GM06990 (cell line): ENCODE measurements at places on chromosomes 12 and 14.

DNA sequence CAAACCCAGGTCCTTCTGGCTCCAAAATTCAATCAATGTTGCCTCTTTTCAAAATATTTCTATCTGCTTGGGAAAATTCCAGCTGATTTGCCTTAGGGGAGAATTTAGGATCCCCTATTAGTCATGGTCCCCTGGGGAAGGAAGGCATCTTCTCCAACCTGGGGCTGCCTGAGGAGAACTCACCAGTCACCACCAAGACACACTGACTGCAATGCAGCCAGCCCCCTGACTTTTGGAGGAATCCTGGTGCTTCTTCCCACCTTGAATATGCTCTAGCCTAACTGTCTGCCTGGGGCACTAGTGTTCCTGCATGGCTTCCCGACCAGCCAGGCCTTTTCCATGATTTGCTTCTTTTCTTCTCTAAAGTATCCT is 71.8 kb upstream of the BCL2L14 start:
- DNase-seq = no peak

- DNase-seq = no peak
Measured at GRCh38 chr12:101436136-101436535, 28.6 kb upstream of the ARL1 start.

DNA sequence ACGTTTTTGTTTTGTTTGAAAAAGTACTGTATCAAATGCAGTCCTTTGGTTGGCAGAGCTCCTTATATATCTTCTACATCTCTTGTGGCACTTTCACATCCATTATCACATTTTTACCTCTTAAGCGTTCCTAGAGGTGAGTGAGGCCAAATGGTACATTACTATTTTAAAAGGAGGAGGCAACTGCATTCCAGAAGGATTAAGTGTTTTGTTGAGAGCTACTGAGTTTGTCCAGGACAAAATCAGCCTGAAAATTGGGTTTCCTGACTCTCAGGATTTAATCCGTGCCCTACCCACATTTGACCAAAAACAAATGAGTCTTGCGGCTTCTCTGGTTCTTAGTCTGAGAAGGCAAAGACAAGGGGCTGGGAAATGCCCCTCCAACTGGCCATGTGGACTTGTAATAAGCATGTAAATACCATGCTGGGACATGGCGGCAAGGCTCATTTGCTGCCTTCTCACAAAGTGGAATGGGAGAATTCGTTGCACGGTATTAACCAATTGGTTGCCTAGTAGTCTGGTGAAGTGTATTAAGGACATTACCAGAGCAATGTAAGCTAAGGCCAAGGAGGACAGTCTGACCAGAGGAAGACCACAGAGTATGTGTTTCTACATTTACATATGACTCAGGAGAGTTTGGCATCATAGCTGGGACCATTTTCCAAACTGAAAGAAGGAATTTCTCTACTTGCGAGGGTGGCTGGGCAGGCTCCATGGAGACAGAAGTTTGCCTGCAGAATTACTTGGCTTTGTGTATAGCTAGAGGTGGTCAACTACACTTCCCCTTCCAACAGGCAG is 175.8 kb upstream of the PLXNC1 start:
- DNase-seq = no peak

DNA sequence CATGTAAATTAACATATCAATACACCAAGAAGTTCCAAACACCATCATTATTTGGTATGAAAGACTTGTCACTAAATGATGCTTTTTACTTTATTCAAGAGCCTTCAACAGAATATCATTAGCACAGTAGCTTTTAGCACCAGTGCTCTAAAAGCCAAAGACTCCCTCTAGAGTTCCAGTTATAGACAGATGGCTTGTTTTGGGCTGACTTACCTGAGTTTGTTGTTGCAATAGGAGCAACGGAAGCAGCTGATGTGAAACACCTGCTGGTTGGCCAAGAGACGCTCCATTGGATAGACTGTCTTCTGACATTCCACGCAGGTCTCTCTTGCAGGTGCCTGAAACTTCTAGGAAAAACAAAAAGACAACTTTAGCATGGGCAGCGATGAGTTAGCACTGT is 14.5 kb upstream of the CERS5 start:
- no peak for DNase-seq

- no peak for DNase-seq
Measured at GRCh38 chr12:83065562-83065961, 378.9 kb downstream of the TMTC2 start.

DNA sequence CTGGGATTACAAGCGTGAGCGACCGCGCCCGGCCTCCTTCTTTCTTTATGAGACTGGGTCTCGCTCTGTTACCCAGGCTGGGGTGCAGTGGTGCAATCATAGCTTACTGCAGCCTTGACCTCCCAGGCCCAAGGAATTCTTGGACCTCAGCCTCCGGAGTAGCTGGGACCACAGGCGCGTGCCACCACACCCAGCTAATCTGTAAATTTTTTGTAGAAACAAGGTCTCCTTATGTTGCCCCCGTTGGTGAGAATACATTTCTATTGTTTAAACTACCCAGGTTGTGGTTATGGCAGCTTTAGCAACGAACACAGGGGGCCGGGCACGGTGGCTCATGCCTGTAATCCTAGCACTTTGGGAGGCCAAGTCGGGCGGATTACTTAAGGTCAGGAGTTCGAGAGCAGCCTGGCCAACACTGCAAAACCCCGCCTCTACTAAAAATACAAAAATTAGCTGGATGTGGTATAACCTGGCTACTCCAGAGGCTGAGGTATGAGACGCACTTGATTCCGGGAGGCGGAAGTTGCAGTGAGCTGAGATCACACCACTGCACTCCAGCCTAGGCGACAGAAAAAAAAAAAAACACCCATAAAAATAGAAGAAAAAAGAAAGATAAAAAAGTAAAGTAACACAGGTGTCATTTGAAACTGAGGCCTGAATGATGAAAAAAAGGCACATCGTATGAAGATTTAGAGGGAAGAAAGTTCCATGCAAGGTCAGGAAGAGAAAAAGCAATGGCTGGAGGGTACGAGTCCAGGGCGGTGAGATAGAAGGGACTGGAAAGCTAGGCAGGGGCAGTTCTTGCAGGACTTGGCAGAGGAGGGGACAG is 977 bp upstream of the TMEM120B start:
- DNase-seq = no peak

GRCh38 chr12:130683080-130683479 is 33.0 kb downstream of the RIMBP2 start:
- DNase-seq = no peak

DNA sequence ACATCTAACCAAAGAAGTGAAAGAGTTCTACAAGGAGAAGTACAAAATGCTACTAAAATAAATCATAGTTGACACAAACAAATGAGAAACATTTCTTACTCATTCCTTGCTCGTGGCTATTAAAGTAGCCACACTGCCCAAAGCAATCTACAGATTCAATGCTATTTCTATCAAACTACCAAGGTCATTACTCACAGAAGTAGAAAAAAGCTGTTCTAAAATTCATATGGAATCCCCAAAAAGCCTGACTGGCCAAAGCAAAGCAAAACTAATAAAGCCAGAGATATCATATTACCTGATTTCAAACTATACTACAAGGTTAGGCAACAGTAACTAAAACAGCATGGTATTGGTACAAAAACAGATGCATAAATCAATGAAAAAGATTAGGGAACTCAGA is 305.6 kb downstream of the RPAP3 start:
- no peak for DNase-seq

DNA sequence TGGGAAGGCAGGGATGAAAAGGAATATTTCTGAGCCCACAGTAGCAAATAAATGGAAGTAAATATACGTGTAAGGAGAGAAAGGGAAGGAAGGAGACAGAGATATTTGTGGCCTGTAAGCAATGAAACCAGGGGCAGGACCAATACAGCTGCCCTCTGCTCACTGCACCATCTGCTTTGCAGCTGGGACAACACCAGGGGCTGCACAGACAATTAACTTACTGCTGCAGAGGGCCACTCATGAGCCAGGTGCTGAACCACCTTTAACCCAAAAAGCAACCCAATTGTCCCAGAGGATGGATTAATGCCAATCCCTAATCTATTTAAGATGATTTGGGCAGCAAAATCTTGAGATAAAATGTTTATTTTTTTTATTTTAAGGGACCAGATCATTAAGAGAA is 30.6 kb upstream of the TMX1 start:
- DNase-seq = no peak

GRCh38 chr12:42586268-42586667 is 3.3 kb downstream of the PRICKLE1 start:
- no peak for DNase-seq

DNA sequence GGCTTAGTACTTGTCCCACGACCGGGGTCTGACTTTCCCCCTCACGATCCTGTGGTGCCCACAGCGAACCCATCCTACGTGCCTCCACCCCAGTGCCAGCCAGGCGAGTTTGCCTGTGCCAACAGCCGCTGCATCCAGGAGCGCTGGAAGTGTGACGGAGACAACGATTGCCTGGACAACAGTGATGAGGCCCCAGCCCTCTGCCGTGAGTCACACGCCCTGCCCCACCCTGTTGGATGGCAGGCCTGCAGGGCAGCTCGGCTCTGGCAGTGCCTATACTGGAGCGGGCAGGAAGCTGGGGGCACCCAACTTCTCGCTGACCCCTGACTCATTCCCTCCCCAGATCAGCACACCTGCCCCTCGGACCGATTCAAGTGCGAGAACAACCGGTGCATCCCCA is 18.3 kb upstream of the LRP1-AS start:
- no peak for DNase-seq

GRCh38 chr12:27969624-27970400 is 2.7 kb downstream of the PTHLH start:
- DNase-seq = peak; percentile 79

DNA sequence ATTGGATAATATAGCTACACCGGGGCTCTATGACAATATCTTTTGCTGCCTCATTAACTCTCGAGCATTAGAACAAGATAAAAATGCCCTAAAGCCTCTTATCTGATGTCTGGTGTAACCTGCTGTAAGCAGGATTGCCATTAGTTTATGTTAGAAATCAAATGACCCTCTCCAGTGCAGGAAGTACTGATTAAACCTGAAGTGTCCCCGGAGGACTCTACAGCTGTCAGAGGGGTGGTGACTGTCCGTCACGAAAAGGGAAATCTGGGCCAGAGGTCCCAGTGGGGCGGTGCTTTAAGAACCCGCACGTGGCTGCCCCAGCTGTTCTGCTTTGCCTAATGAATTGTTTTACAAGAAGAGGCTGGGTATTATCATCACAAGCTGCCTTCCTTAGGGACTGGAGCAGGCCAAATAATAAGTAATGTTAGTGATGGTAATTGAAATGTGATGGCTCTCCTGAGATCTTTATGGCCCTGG is 55.7 kb downstream of the LIN52 start:
- no peak for DNase-seq

- no peak for DNase-seq
Measured at GRCh38 chr12:74349925-74350324, 187.7 kb upstream of the ATXN7L3B start.

- DNase-seq = no peak
Measured at GRCh38 chr12:25236626-25237025, 14.1 kb downstream of the KRAS start.

DNA sequence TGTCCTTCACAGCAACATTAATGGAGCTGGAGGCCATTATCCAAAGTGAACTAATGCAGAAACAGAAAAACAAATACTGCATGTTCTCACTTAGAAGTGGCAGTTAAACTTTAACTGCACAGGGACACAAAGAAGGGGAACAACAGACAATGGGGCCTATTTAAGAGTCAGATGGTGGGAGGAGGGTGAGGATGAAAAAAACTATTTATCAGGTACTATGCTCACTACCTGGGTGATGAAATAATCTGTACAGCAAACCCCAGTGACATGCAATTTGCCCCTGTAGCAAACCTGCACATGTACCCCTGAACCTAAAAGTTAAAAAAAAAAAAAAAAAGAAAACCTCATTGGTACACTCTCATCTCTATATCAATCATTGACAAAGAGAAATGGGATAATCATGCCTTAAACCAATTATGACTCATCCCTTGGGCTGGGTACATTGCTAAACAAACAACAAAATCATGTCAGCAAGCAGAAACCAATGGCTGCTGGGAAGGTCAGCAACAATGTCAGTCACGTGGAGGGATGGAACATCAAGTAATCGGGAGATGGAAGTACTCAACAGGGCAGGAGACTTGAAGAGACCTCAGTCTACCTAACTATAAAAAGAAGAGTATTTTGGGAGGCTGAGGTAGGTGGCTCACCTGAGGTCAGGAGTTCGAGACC is 479.2 kb downstream of the RMST start:
- DNase-seq = no peak

DNA sequence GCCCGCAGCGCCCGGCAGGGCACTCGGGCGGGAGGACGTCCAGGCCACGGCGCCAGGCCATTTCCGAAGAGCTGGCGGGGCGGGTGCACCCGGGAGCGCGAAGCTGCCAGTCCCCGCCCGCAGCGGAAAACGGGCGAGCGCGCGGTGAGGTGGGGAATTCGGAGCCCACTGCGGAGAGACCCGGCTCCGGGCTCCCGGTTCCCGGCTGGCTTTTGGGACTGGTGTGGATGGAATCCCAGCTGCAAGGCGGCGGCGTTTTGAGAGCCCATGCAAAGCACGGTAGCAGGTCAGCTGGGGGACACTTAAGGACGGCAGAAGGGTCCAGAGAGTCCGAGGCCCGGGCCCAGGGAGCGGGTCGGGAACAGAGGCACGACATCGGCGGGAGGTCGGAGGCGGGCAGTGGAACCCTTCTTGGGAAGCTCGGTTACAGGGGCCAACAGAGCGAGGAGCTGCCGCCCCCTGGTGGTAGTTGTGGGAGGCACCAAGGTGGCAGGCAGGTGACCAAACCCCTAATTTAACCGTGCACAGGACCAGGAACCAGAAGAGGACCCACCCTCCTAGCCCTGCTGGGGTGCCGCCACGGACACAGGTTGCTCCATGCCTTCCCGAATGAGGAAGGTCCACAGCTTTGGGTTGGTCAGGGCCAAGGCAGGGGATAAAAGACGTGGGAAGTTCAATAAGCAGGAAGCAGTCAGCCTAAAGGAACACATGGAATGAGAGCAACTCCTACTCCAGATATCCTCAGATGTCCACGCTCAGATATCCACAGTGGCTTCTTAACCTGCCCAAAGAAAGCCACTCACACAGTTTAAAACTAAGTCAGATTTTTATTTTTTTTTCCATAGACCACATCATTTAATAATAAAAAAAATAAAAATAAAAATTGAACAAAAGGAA is 685 bp upstream of the CDH24 start:
- DNase-seq = peak; percentile 78

GRCh38 chr12:52148464-52149181 is 43.2 kb downstream of the KRT80 start:
- no peak for DNase-seq

DNA sequence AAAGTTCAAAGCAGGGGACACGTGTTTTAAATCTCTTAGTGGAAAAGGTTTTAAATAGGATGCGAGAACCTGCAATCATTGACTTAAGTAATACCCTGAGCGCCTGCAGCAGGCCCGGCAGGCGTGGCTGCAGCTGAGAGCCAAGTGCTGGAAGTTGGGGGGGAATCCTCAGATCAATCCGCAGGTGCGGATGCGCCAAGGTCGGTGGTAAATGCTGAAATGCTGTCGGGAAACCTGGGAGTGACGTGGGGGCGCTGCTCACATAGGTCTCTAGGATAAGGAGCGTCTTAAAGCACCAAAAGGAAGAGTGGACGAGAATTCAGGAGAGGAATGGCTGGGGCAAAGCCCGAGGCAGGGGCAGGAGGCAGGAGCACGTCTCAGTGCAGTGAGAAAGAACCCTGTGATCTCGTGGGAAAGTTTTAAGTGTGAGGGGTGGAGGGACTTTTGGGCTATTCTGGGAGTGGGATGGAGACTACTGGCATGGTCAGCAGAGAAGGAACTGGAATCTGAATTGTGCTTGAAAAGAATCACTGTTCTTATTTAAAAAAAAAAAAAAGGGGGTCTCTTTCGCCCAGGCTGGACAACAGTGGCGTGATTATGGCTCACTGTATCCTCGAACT is 883 bp upstream of the CDCA4 start:
- no peak for DNase-seq
